ENCODE measurements at places on chromosomes 2 and 18. TPM values are rescaled to one million over a fixed set of nuclear protein-coding genes. Genes with fewer than 3 reads are reported as not detected.
A peak's percentile ranks its signal among the peaks of the same experiment; 100 is the strongest.

The ANKRD36 gene
- 13.8 TPM for total RNA-seq

DNA sequence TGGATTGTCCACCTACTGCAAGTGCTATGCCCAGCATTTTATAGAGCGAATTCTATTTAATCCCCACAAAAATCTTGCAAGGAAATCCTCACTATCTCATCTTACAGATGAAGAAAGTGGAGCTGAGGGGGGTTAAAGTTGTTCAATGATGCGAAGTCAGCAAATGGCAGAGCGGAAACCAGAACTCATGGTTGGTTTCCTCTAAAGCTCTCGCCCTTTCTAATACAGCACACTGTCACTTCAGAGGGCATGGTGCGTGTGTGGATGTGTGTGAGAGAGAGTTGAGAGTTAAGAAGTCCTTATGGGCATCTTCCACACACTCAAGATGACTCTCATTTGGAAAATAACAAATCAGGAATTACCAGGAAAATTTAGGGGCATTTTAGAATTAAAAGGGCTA, 78.4 kb downstream of the TGFA start:
- no peak for DNase-seq

- DNase-seq: no peak
These were observed 567.2 kb downstream of the TMX3 start for GRCh38 chr18:68147728-68148127.

DNA sequence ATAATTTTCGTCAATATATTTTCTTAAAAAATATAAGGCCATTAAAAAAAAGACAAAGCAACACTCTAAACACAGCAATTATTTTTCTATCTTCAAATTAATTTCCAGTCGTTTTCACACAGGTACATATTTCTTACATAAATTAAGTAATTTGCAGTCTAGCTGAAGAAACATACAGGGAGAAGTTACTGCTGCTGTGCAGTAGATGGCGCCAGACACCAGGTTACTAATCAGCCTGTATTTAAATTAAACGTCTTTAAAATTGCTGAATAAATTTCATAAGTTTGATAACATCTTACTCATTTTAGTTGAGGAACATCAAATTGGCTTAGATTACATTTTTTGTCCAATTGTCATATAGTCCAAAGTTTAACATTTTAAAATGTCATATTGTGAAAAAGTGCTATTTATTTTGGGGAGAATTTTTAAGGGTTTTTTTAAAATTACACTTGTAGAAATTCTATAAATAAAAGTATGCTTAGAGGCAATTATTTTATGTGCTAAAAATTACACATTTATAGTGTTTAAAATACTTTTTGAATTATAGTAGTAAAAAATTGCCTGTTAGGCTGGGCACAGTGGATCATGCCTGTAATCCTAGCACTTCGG, 88.4 kb downstream of the PMAIP1 start:
- peak; percentile 44 for DNase-seq

- DNase-seq: no peak
These were observed 36.9 kb downstream of the UNC80 start for GRCh38 chr2:209808521-209808920.

GRCh38 chr18:62953663-62954062, 238.3 kb downstream of the PHLPP1 start:
- DNase-seq: no peak
